Stimulated activated CD8-positive, alpha-beta memory T cell treated with anti-CD3 and anti-CD28 coated beads, Interleukin-7, amount 100 ng/mL, for 24 hours (primary cell): ENCODE measurements at places on chromosomes 2 and 18.

- DNase-seq, result no peak
These were observed 165.2 kb upstream of the KLF7 start for GRCh38 chr2:207330912-207331311.

DNA sequence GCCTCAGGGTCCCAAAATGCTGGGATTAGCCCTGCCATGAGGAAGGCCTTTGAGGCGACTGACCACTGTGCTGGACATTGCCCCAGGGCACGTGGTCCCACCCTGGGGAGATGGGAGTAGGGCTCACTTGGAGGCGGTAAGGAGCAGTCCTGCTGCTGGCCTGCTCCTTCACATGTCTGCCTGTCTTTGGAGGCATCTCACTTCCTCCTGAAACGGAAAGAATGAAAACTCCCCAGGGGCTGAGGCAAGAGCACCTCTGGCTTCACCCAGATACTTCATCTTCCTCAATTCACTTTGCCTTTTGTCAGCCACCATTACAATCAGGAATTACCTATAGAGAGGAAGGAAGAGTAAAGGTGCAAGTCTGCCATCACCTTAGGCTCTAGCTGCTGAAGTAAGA lies 59.9 kb upstream of the GATA6 start:
- DNase-seq, result no peak

DNA sequence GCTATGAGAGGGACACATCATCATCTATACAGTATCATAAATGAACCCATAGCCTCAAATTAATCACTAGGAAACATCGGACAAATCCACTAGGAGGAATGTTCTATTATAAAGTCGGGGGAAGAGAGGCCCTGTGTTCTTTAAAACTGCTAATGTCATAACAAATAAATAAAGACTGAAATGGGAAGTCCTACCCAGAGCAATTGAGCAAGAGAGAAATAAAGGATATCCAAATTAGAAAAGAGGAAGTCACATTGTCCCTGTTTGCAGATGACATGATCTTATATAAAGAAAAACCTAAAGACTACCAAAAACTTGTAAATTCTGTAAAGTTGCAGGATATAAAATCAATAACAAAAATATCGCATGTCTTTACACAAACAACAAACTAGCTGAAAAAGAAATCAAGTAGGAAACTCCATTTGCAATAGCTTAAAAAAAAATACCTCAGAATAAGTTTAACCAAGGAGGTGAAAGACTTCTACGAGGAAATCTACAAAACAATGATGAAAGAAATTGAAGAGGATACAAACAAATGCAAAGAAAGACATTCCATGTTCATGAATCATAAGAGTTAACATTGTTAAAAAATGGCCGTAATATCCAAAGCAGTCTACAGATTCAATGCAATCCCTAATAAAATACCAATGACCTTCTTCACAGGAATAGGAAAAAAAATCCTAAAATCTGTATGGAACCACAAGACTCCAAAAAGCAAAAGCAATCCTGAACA lies 30.6 kb downstream of the RTN4 start:
- no peak for DNase-seq

GRCh38 chr18:48475635-48476549 lies 62.9 kb upstream of the CTIF start:
- no peak for DNase-seq

DNA sequence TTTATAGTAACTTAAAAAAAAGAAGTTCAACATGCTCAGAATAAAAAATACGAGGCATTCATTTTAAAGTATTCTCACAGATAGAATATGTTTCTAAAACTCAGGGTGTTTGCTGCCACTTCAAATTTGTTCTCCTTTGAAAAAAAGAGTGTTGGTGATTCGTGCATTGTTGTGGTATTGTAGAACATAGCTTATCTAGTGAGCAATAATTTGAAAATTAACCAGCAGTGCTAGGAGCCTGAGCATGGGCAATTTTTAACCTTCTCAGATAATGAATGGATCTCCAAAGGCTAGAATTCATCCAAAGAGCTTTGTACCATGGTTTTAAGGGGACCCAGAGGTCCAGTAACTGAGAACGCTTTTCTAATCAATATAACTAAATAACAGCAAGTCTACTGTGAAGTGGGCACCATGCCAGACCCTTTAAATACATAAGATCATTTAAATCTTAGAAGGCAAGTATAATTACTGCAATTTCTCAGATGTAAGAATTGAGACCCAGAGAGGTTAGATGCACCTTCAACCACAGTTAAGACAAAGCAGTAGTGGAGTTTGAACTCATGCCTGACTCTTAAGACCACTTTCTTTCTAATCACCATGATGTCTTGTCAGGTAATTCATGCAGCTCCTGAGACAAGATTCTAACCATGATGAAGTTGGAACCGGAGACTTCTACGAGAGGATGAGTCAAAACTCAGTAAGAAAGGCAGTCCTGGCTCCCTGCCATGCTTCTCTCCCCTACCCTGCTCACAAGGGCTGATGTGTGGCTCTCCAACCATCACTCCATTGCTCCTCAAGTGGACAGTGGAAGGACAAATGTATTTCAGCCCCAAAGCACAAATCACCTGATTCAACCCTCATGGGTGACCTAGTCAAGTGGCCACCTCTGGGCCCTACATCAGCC lies 3.4 kb downstream of the CYRIA start:
- no peak for DNase-seq

DNA sequence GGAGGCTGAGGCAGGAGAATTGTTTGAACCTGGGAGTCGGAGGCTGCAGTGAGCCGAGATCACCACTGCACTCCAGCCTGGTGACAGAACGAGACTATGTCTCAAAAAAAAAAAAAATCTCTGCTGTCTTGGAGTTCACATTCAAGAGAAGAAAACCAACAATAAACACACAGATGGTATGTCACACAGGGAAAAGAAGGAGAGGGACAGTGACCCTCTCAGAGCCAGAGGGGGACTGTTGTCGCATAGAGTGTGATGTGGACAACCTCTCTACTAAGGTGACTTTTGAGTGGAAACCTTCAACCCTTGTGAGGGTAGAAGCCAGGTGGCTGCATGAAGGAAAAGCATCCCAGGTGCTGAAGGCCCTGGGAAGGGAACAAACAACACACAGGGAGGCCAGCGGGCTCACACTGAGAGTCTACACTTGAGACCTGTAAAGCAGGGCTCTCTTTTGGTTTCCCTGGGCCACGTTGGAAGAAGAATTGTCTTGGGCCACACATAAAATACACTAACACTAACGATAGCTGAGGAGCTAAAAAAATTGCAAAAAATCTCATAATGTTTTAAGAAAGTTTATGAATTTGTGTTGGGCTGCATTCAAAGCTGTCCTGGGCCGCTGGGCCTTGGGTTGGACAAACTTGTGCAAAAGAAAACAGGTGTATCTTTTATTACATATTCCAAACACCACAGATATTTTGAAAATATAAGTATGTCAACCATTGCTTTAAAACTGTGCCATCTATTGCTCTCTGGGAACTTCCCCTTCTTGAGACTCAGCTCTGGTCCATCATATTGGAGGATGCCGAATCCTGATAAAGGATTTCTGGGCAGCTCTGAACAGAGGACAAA lies 136.0 kb downstream of the DDX1 start:
- no peak for DNase-seq
